ENCODE measurements at places on chromosomes 4 and X.

GRCh38 chrX:107725761-107726555 lies 49.6 kb downstream of the TSC22D3 start:
- no peak for DNase-seq

- DNase-seq: no peak
Observed at GRCh38 chrX:119399772-119400101, 601 bp downstream of the SLC25A43 start.

DNA sequence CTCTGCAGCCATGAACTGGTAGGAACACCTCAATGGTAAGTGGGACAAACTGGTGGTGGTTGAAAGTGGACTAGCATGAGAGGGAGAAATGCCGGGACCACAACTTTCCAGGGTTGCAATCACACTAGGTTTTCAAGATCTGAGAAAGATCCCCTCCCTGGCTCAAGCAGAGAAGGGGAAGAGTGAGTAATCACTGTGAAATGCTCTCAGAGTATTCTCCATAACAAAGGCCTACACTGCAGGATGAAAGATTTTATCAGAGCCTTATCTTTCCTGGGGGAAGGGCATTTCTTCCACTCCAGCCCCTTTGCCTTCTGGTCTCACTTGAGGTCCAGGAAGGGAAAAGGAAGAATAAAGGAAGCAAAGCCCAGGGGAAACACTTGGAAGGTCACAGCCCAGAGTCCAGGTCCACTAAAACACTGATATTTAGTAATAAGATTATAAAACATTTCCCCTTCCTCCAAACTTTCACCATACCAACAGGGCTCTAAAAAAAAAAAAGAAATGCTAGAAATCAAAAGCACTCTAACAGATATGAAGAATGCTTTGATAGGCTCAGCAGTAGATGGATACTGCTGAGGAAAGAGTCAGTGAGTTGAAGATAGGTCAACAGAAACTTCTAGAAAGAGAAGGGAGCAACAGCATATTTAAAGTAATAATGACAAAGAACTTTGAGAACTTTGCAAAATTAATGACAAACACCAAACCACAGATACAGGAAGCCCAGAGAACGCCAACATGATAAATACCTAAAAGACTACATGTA lies 95.9 kb downstream of the WDFY3 start:
- DNase-seq: no peak

DNA sequence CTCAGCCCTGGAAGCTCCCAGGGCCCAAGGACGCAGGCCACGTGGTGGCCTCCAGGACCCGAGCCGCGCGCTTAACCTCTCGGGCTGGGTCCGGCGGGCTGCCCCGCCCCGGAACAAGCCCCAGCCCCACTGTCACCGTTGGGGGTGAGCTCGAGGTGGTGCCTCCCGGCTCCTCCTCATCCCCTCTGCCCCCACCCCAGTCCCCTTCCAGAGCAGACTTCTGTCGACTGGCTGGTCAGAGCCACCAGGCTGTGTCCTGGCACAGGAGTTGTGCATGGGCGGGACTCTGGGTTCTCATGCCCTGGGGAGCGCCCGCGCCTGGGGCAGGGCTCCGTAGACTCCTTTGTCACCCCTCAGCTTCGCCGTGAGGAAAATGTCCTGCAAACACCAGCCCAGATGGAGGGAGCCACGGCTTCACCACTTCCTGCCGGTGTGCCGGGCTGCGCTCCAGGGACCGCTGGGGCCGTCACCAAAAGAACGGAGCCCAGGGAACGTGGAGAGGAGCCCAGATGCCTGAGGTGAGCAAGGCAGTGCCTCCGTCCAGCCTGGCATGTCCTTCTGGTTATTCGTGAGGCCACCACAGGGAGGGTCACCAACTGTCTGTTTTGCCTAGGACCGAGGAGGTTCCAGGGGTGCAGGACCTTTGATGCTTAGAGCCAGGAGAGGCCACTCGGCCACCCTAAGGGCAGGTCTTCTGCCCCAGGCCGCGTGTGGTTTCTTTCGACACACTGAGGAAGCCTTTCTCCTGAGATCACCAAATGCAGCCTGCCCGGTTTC lies 7.1 kb upstream of the RGS12 start:
- DNase-seq: peak; percentile 42

DNA sequence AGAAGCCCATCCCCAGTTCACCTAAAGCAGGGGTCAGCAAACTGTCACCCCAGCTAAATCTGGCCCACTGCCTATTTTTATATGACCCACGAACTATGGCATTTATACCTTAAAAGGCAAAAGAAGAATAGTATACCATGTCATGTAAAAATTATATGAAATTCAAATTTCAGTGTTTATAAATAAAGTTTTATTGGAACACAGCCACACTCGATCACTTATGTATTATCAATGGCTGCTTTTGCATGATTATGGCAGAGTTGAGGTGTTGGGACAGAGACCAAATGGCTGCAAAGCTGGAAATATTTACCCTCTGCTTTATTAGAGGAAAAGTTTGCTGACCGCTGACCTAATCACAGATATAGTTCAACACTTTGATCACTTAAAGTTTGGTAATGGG lies 59.2 kb upstream of the GATB start:
- no peak for DNase-seq

DNA sequence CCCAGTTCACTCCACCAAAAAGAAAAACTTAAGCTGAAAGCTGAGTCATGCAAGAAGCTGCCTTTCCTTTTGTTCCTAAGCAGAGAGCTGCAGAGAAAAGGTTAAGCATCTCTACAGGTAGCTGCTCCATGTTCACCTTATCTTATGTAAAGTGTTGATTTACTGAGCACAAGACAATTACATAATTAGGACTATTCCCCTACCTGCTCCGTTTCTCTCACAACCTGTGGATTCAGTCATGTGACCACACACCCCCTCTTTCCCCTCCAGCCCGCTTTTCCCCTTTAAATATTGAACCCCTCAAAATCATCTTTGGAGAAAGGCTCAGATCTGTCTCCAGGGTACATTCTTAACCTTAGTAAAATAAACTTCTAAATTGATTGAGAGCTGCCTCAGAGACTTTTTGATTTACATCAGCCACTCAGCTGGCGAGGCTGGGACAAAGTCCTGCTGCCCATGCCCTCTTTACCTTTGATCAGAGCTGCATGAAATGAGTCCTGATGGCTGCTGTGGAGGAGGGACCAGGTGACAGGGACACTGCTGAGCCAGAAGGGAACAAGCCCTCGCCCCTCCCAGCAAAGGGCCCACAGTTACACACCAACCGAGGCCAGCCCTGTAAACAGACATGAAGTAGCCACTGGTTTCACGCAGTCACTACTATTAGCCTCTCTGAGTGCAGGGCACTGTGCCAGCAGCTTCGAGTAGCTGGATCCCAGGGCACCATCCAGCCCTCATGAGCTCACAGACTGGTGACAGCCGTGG lies 53.9 kb upstream of the C4orf50 start:
- no peak for DNase-seq

- DNase-seq: no peak
Observed at GRCh38 chrX:19931146-19931545, 43.7 kb upstream of the SH3KBP1 start.

GRCh38 chr4:126046081-126046614 lies 731.4 kb downstream of the FAT4 start:
- DNase-seq: no peak

DNA sequence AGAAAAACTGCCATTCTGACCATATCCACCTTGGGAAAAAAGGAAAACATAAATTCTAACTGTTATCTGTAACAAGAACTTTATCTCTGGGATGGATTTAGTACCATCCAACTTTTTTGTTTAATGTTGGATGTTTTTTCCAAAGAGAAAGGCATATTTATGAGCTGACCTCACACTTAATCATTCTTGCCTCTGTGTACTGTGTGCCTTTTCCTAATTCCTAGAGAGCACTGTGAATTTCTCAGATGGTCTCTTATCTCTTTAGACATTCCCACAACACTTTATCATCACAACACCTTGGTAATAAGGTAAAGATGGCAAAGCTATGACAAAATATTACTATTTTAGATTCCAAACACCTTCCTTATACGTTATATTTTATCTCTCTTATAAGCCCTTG lies 126.2 kb downstream of the COL4A6 start:
- DNase-seq: no peak

GRCh38 chrX:54288277-54288676 lies 69.6 kb downstream of the WNK3 start:
- DNase-seq: no peak

DNA sequence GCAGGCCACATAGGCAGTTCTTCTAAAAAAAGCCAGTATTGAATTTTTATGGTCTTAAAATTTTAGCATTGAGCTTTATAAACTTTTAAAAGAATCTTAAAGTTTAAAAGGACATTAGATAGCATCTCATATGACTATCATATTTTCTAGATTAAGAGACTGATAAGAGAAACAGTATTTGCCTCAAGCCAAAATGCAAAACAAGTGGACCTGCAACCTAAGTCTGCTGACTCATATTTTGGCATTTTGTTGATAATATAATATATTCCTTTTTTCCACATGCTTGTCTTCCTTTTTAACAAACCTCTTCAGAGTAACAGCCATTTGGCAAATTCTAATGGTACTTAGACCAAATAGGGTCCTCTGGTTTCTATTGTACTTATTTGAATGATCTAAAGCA lies 328.5 kb upstream of the GALNTL6 start:
- DNase-seq: no peak

DNA sequence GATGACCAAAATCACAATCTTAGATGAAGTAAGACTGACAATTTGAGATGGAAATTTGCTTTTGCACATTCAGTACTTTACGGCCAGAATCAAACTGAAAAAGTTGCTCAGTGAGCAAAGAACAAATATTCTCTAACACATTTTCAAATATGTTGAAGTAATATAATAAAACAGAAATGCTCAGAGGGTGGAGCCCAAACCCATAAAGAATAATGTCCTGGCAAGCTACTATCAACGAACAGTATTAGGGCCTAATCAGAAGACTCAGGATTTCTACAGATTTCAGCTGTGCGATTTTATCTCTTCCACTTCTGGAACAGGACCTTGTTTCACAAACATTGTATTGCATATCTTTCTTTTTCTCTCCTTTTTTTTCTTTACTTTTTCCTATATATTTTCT lies 505.0 kb downstream of the TECRL start:
- DNase-seq: no peak
